ENCODE measurements at places on chromosomes 4 and X. TPM values are rescaled to one million over a fixed set of nuclear protein-coding genes. Genes with fewer than 3 reads are reported as not detected.

GRCh38 chrX:43961699-43962098, 11.5 kb downstream of the NDP start:
- no peaks in the 10 kb centered on the region for H3K4me1 ChIP-seq
- no peak overlapping the region for H3K4me3 ChIP-seq
- no peaks in the 10 kb centered on the region for H3K36me3 ChIP-seq
- H3K27ac ChIP-seq = no peak overlapping the region
- H3K27me3 ChIP-seq = no peaks in the 10 kb centered on the region

- H3K27ac ChIP-seq = no peak overlapping the region
- no peaks in the 10 kb centered on the region for H3K36me3 ChIP-seq
- no peak for DNase-seq
- no peak overlapping the region for H3K4me3 ChIP-seq
- no peaks in the 10 kb centered on the region for H3K4me1 ChIP-seq
Observed at GRCh38 chr4:154984148-154984547, 203.1 kb downstream of the RBM46 start.

DNA sequence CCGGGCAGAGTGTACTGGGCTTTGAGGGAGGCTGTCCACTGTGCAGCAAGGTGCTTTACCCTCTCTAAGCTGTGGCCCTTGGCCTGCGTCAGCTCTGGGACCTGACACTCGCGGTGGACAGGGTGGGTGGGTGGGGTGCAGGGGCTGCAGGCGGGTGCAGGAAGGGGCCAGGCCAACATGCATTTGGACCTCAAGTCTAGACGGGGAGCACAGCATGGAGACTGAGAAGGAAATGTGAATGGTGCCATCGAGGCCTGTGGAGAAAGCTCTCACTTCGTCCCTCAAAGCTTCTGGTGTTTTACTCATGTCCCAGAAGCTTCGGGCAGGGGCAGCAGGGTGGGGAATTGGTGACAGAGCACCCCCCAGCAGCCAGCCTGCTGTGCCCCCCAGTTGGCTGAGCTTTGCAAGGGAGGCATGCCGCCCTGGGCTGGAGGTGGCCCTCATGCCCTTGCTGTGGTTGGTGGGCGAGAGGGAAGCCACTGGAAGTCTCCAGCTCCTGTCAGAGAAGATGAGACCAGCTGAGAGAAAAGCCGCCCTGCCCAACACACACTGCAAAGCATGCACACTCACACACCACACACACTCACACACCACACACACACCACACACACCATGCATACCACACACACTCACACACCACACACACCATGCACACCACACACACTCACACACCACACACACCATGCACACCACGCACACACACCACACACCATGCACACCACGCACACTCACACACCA, 12.3 kb downstream of the PNMA6E start:
- H3K4me3 ChIP-seq = no peak overlapping the region
- no peaks in the 10 kb centered on the region for H3K27me3 ChIP-seq
- no peaks in the 10 kb centered on the region for H3K4me1 ChIP-seq
- no peaks in the 10 kb centered on the region for H3K36me3 ChIP-seq
- no peak for DNase-seq

The CT47B1 gene
- total RNA-seq = not detected

DNA sequence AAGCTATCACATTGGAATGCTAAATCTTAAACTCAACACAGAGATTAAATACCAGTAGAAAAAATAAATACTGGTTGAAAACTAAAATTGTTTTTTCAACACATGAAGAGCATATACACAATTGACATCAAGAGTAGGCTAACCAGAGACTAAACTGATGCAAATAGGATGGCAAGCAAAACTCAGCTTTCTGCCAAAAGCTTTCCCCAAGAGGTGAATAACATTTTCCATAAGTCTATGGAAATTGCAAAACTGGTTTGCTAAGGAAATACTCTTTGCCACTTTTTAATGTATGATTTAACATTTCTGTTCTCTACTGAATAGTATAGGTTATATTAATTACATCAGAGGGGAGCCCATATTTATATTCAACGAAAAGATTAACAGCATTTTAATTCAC, 23.8 kb downstream of the IQCM start:
- H3K27me3 ChIP-seq = no peaks in the 10 kb centered on the region
- H3K4me1 ChIP-seq = no peaks in the 10 kb centered on the region
- no peak overlapping the region for H3K27ac ChIP-seq
- no peak overlapping the region for H3K4me3 ChIP-seq

DNA sequence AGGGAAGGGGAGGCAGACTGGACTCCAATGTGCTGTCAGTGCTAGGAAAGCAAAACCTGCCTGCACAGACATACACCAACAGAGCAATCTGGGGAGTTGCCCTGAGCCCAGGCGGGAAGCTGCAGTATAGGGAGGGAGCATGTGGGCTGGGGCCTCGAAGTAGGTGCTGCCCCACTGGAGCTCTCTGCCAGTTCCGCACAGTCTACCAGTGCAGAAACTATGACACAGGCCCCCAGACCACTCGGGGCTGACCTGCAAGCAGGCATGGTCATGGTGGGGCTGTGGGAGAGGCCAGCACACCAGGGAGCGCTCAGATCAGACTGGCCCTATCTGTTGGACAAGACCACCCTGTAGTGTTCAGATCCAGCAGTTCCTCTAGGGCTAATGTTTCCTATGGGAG, 344.1 kb upstream of the TRAM1L1 start:
- H3K36me3 ChIP-seq = no peaks in the 10 kb centered on the region
- no peaks in the 10 kb centered on the region for H3K4me1 ChIP-seq
- H3K27me3 ChIP-seq = no peaks in the 10 kb centered on the region
- DNase-seq = no peak
- no peak overlapping the region for H3K4me3 ChIP-seq
- H3K27ac ChIP-seq = no peak overlapping the region

GRCh38 chrX:66912417-66912816, 273.5 kb upstream of the EDA2R start:
- H3K27me3 ChIP-seq = no peaks in the 10 kb centered on the region
- no peaks in the 10 kb centered on the region for H3K36me3 ChIP-seq
- H3K4me3 ChIP-seq = no peak overlapping the region
- no peak for DNase-seq
- H3K27ac ChIP-seq = no peak overlapping the region

DNA sequence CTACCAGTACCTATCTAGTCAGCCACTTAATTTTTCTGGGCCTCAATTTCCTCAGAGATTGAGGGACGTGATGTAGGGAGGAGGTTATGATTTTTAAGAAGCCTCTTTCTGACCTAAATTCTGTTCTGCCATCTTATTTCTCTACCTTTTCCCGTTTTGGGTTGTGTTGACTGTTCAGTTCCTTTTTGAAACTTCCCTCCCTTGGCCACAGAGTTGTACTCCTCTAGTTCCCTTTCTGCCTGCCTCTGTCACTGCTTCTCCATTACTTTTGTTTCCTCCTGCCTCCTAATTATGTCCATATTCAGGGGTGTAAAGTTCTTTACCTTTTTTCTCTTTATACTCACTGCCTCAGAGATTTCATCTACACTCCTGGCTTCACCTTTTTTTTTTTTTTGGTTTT, 25.4 kb downstream of the CLCN5 start:
- H3K4me1 ChIP-seq = peaks cover 4% of the 10 kb centered on the region
- DNase-seq = no peak
- H3K27me3 ChIP-seq = no peaks in the 10 kb centered on the region
- no peak overlapping the region for H3K4me3 ChIP-seq
- no peaks in the 10 kb centered on the region for H3K36me3 ChIP-seq

The GRID2 gene
- not detected for total RNA-seq
